ENCODE measurements at places on chromosomes 16 and 17. TPM values are rescaled to one million over a fixed set of nuclear protein-coding genes. Genes with fewer than 3 reads are reported as not detected.

The OSBPL7 gene
- 5.2 TPM for total RNA-seq

The PLA2G10 gene
- total RNA-seq: not detected

The TP53TG3B gene
- total RNA-seq: not detected

The CEP20 gene
- 61.9 TPM for total RNA-seq

The GNGT2 gene
- 0.56 TPM for total RNA-seq

The FUS gene
- 51.9 TPM for total RNA-seq

The ZPBP2 gene
- total RNA-seq: not detected

The TMEM98 gene
- 173 TPM for total RNA-seq

The PIGQ gene
- 7.2 TPM for total RNA-seq

The PNPO gene
- total RNA-seq: 32.5 TPM

The KCNJ2 gene
- total RNA-seq: 5.8 TPM

The CTF1 gene
- 0.56 TPM for total RNA-seq

The IL17C gene
- total RNA-seq: not detected

The HOXB6 gene
- total RNA-seq: 11.1 TPM

The PRAC2 gene
- total RNA-seq: not detected

The LRRC36 gene
- total RNA-seq: not detected

The OTOP2 gene
- total RNA-seq: not detected

The TLCD2 gene
- 0.83 TPM for total RNA-seq

The PRSS8 gene
- not detected for total RNA-seq

The CHST5 gene
- total RNA-seq: not detected

The CX3CL1 gene
- under 0.01 TPM for total RNA-seq

The MYH1 gene
- not detected for total RNA-seq

The HBA1 gene
- not detected for total RNA-seq

The GINS2 gene
- 13.4 TPM for total RNA-seq

The MYL11 gene
- total RNA-seq: not detected

The CACNG5 gene
- not detected for total RNA-seq

The FLII gene
- total RNA-seq: 258 TPM

The C16orf89 gene
- total RNA-seq: not detected

The HBZ gene
- not detected for total RNA-seq

The PLK1 gene
- total RNA-seq: 20.0 TPM

The MGAT5B gene
- total RNA-seq: 0.56 TPM

All from IMR-90 (cell line).